ENCODE measurements at places on chromosomes 7 and 10. TPM values are rescaled to one million over a fixed set of nuclear protein-coding genes. Genes with fewer than 3 reads are reported as not detected.

SYT15B gene
- polyA plus RNA-seq = 0.24 TPM

ANXA11 gene
- polyA plus RNA-seq = 40.4 TPM

HTR7 gene
- not detected for polyA plus RNA-seq

WDFY4 gene
- 0.57 TPM for polyA plus RNA-seq

OR13A1 gene
- not detected for polyA plus RNA-seq

OR9A2 gene
- not detected for polyA plus RNA-seq

EPHA1 gene
- 10.3 TPM for polyA plus RNA-seq

SMKR1 gene
- not detected for polyA plus RNA-seq

MYO3A gene
- not detected for polyA plus RNA-seq

CPVL gene
- polyA plus RNA-seq = 13.7 TPM

CYP2E1 gene
- polyA plus RNA-seq = 3,994 TPM

AHR gene
- polyA plus RNA-seq = 9.9 TPM

DKK1 gene
- not detected for polyA plus RNA-seq

IRF5 gene
- polyA plus RNA-seq = 4.3 TPM

TBC1D12 gene
- 4.3 TPM for polyA plus RNA-seq

TMEM254 gene
- 33.2 TPM for polyA plus RNA-seq

ZNF736 gene
- polyA plus RNA-seq = 2.4 TPM

MSS51 gene
- 0.43 TPM for polyA plus RNA-seq

ANXA8L1 gene
- polyA plus RNA-seq = 0.63 TPM

HOXA4 gene
- polyA plus RNA-seq = 1.1 TPM

RSPH10B gene
- 0.11 TPM for polyA plus RNA-seq

LIPA gene
- 86.4 TPM for polyA plus RNA-seq

ZDHHC16 gene
- polyA plus RNA-seq = 20.8 TPM

All from liver (tissue), 10 donors.